A549 (cell line): ENCODE measurements at places on chromosomes 13 and 19.

DNA sequence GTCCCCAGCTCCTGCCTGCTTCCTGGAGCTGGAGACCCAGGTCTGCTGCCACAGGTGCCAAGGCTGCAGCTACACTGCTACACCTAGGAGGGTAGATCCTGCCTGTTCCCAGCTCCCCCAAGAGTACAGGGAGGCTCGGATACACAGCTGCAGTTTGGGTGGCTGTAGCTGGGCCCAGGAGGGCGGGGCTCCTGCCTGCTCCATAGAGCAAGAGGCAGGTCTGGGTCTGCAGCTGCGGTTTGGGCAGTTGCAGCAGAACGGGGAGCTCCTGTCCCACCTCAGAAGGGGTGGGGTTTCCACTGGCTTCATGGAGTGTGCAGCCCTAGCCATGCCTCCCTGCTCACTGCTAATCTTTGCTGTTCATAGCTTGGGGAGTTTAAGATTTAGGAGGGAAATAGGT, 199.0 kb downstream of the NUFIP1 start:
- no peak for DNase-seq

- DNase-seq: no peak
Measured at GRCh38 chr13:87244256-87244890, 426.8 kb upstream of the SLITRK5 start.

GRCh38 chr19:19321141-19321577, 530 bp downstream of the MAU2 start:
- DNase-seq: peak; percentile 27

DNA sequence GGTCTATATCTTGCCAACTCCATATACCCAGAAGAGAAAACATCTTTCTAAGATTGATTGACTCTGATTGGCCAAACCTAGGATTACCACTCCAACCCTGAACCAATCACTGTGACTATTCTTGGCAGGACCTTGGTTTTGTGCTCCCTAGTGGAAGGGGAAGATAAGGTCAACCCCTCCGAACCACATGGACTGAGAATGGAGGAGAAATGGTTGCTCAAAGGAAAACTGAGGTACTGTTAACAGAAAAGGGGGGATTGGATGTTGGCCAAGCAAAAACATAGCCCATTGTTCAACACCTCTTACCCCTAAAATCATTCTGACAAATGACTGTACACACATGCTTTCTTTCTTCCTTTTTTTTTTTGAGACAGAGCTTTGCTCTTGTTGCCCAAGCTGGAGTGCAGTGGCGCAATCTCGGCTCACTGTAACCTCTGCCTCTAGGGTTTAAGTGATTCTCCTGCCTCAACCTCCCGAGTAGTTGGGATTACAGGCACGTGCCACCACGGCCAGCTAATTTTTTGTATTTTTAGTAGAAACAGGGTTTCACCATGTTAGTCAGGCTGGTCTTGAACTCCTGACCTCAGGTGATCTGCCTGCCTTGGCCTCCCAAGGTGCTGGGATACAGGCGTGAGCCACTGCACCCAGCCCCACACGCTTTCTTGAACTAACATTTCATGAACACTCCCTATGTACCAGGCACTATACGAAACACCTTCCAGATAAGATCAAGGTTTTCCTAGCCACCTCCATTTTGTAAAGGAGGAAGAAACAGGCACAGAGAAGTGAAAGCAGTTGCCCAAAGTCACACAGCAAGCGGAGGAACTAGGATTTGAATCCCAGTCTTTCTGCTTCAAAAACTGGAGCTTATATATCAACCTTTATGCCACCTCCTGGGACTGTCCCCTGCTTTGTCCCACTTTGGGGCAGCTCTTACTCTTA, 6.5 kb downstream of the MEIOSIN start:
- no peak for DNase-seq

GRCh38 chr13:32093006-32093405, 61.4 kb downstream of the FRY start:
- DNase-seq: no peak

DNA sequence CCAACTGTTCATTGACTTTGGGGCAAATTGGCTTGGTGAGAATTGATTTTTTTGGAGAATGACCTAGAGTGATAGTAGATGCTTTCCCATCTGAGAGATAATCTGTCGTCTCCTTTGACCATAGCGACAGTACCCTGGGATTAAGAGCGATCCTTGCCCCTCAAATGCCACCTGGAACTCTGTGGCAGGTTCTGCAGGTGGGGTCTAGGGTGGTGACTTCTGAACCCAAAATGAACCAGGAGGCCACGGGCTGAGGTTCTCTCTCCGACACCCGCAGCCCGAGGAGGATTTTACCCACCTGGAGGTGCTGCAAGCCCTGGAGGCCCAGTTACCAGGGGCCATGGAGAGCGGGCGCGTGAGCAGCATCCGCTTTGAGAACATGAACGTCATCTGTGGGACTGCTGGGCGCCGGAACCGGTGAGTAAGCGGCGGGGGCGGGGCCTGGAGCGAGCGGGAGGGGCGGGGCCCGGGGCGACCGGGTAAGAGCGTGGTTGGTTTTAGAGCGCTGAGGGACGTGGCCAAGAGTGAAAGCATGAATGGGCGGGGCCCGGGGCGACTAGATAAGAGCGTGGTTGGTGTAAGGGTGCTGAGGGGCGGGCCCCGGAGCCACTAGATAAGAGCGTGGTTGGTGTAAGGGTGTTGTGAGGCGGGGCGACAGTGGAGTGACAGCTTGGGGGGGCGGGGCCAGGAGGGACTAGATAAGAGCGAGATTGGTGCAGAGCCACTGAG, 8.6 kb downstream of the C19orf81 start:
- DNase-seq: peak; percentile 100

- DNase-seq: no peak
Measured at GRCh38 chr13:76845865-76846264, 40.3 kb downstream of the KCTD12 start.
